ENCODE measurements at places on chromosomes 5 and 9.

DNA sequence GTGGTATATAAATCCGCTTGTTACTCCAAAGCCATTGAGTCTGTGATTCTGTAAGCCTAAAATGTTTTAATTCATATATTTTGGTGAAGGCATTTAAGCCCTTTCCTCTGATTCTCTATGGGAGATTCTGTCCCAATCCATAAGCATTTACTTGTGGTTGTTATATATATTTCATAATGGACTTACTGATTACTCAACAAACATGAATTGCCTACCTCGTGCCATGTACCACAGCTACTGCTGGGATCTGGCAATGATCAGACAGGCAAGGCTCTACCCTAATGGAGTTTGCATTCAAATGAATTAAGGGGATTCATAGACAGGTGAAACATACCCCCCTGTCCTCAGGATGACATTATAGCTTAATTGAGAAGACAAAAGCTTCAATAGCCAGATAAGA lies 54.5 kb downstream of the C9orf152 start:
- H3K4me1 ChIP-seq: peaks cover 23% of the 10 kb centered on the region
- no peak for DNase-seq
- H3K36me3 ChIP-seq: peaks cover 29% of the 10 kb centered on the region
- no peak overlapping the region for H3K4me3 ChIP-seq
- H3K27ac ChIP-seq: no peak overlapping the region

- H3K4me3 ChIP-seq: no peak overlapping the region
- H3K27me3 ChIP-seq: peaks cover 4% of the 10 kb centered on the region
- H3K27ac ChIP-seq: no peak overlapping the region
- DNase-seq: no peak
These were observed 13.1 kb downstream of the ROPN1L start for GRCh38 chr5:10454591-10455276.

DNA sequence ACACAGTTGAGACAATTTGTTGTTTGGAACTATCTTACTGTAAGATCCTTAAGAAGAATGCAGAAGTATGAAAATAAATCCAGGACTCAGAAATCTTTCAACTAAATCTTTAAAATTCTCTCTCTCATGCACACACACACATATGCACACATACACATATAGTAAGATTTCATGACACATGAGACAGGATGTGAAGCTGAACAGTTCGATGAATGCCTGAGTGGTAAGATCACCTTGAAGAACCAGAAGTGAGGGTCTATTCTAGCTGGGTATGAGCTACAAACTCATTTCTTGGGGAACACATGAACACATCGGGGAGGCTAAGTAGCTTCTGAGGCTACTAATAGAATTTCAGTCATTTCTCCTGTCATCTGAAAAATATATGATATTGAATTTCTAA lies 153.6 kb downstream of the TMC1 start:
- peaks cover 4% of the 10 kb centered on the region for H3K4me1 ChIP-seq
- no peak overlapping the region for H3K4me3 ChIP-seq
- H3K27me3 ChIP-seq: no peaks in the 10 kb centered on the region
- H3K27ac ChIP-seq: no peak overlapping the region
- no peaks in the 10 kb centered on the region for H3K36me3 ChIP-seq
- DNase-seq: no peak

- no peaks in the 10 kb centered on the region for H3K36me3 ChIP-seq
- H3K27me3 ChIP-seq: no peaks in the 10 kb centered on the region
- DNase-seq: no peak
- H3K27ac ChIP-seq: no peak overlapping the region
These were observed 14.6 kb downstream of the TRIM14 start for GRCh38 chr9:98104445-98104881.

- no peaks in the 10 kb centered on the region for H3K36me3 ChIP-seq
- H3K27me3 ChIP-seq: peaks cover 46% of the 10 kb centered on the region
- no peak overlapping the region for H3K27ac ChIP-seq
- DNase-seq: peak; percentile 79
- peak overlapping the region; percentile 65 for H3K4me3 ChIP-seq
- peaks cover 19% of the 10 kb centered on the region for H3K4me1 ChIP-seq
These were observed 5.4 kb upstream of the LCN15 start for GRCh38 chr9:136769710-136770191.

Data from nephron progenitor cell (in vitro differentiated cells).